Adipocyte (in vitro differentiated cells): ENCODE measurements at places on chromosomes 1 and 21.

- DNase-seq, result peak; percentile 90
These were observed at the start of gene PLXNA2 for GRCh38 chr1:208243967-208244916. PLXNA2 (minus strand) TSS chr1:208244384; CDS start chr1:208217922, 26,462 bp downstream.

GRCh38 chr1:222117809-222118208 is 375.9 kb upstream of the DUSP10 start:
- no peak for DNase-seq

- DNase-seq, result no peak
These were observed 16.8 kb downstream of the LRP8 start for GRCh38 chr1:53310847-53311681.

DNA sequence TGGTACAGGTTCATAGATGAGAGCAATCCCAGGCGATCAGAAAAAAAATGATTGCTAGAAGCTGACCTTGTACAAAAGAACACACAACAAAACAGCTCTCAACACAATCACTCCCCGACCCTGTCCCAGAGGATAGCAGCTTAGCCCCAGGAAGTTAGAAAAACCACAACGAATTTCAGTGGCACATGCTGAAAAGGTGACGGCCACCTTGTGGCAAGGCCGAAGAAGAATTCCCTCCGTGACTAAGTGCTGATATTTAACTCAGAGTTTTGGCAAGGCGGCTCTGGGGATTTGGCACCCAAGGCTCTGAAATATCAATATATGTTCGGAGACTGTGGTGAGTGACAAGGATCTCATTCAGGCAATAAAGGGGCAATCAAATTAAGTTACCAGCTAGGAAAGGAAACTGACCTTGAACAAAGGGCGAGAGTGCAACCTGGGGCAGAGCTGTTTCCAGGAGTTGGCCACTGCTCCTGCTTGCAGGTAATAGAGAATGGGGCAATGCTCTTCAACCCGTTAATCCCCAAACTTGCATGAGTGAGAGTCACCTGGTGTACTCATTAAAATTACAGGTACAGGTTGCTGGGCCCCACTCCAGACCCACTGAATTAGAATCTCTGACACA is 96.2 kb downstream of the BEND5 start:
- DNase-seq, result no peak

DNA sequence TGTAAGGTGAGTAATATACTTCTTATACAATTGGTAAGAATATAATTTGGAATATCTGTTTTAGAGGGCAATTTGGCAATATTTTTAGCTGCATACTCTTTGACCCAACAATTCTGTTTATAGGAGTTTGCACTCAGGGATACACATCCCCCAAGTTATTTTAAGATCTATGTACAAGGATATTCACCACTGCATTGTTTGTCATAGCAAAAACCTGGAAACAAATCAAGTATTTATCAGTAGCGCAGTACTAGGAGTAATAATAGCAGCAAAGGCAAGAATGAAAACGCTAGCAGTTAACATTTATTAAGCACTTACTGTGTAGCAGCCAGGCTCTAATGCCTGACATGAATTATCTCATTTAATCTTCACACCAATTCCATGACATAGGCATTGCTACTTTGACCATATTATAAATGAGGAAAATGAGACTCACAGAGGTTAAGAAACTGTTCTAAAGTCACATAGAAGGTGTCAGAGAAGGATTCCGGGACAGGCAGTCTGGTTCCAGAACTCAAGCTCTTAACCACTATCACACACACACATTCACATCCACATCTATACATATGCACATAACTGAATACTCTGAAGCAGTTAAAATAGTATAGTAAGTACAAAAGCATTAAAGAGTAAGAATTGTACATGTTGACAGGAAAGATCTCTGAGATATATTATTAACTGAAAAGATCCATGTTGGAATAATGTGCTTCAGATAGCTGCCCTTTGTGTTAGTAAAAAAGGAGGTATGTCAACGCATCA is 30.6 kb downstream of the PHC2 start:
- DNase-seq, result no peak

GRCh38 chr1:37315371-37315846 is 159.0 kb upstream of the ZC3H12A start:
- no peak for DNase-seq

- no peak for DNase-seq
These were observed 124.2 kb upstream of the ZBTB40 start for GRCh38 chr1:22327411-22327810.

DNA sequence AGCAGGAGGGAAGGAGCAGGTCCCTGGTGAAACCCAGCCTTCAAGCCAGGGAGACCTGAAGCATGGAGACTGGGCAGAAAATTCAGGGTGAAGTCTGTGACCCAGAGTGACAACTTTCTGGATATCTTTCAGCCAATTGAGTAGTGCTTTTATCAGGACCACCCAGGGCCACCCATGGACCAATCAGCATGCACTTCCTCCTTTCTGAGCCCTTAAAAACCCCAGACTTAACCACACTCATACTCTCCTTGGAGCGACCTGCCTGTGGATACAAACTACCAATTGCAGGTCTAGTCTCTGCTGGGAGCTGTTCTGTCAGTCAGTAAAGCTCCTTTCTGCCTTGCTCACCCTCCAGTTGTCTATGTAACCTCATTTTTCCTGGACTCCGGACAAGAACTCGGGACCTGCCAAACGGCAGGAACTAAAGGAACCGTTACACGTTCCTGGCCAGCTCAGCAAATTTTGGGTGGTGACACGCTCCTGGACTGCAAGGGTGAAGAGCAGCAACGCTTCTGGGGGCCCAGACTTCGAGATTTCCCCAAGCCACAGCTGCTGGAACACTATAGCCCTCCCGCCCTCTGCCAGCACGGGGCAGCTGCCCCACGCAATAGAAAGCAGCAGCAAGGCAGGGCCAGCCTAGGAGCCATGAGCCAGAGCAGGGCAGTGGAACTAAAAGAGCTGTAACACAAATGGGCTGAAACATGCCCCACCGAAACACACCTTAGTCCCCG is 1183.4 kb downstream of the AMY1C start:
- no peak for DNase-seq

DNA sequence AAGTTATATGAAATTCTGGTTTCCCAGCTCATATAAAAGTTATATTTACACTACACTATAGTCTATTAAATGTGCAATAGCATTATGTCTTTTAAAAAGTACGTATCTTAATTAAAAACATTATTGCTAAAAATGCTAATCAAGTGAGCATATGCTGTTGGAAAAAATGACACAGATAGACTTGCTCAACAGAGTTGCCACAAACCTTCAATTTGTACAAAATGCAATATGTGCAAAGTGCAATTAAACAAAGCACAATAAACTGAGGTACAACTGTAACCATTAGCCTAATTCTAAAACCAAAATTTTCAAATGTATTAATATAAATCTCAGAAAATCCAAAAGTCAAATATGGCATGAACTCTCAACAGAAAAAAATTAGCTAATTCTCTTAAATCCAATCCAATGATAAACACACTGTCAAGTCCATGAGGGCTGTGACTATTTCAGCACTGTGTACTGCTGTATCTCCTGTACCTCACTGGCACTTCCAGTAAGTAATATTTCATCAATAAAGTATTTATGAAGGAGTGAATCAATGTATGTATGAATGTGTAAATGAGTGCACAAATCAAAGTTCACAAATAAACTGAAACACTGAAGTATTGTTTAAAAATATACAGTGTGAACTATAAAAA is 116.3 kb downstream of the AKT3 start:
- no peak for DNase-seq

DNA sequence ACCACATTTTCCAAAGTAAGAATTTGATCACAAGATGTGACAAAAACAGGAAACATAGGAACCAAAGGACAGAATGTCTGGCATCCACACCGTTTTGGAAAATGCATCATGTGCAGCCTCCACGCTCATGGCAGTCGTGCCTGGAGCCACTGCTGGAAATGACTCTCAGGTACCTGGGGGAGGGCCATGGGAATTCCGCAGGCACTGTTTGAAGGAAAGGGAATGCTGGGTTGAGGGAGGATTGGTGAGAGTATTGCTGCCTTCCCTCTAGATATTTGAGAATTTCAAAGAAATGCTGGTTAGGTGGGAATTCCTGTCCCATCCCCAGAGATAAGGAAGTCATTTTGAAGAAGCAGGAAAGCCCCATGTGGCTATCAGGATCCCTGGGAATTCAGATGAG is 10.8 kb downstream of the SLAMF1 start:
- no peak for DNase-seq

- DNase-seq, result no peak
These were observed 30.1 kb downstream of the AVPR1B start for GRCh38 chr1:206087091-206087490.

- peak; percentile 81 for DNase-seq
These were observed 21.1 kb downstream of the IPO9 start for GRCh38 chr1:201850053-201850397.

DNA sequence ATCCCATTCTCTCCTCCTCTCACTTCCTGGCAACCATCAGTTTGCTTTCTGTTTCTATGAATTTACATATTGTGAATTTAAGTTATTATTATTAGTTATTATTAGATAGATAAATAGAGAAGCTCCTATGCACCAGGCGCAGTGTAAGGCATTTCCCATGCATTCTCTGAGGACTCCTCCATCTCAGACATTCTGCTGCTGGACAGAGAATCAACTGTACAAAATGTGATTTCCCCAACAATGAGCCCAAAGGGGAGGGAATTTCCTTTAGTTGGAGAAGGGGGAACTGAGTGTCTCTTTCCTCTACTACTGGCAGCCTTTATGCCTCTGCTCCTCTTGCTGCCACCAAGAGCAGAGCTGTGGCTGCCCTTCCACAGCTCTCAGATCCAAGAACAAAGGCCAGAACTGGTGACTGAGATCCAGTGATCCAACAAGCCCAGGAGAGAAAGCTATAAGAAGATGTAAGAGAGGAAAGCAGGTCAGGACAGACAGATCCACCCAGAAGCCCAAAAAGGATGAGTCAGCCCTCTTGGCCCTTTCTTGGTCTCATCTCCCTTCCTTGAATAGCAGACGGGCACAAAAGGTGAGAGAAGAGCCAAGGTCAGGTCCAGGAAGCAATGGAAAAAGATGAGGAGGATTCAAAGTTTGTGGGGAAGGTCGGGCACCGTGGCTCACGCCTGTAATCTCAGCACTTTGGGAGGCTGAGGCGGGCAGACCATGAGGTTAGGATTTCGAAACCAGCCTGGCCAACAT is 3.5 kb upstream of the IVL start:
- no peak for DNase-seq

GRCh38 chr1:156153362-156153761 is at the start of gene SEMA4A:
SEMA4A (plus strand) TSS chr1:156153585; CDS start chr1:156154579, 994 bp downstream.
- DNase-seq, result no peak

- peak; percentile 17 for DNase-seq
These were observed 876 bp downstream of the EFCAB7 start for GRCh38 chr1:63524201-63524600.

GRCh38 chr1:104125266-104125665 is 375.6 kb downstream of the AMY1C start:
- DNase-seq, result no peak

- no peak for DNase-seq
These were observed 994.3 kb upstream of the ADGRL2 start for GRCh38 chr1:80806431-80806830.

DNA sequence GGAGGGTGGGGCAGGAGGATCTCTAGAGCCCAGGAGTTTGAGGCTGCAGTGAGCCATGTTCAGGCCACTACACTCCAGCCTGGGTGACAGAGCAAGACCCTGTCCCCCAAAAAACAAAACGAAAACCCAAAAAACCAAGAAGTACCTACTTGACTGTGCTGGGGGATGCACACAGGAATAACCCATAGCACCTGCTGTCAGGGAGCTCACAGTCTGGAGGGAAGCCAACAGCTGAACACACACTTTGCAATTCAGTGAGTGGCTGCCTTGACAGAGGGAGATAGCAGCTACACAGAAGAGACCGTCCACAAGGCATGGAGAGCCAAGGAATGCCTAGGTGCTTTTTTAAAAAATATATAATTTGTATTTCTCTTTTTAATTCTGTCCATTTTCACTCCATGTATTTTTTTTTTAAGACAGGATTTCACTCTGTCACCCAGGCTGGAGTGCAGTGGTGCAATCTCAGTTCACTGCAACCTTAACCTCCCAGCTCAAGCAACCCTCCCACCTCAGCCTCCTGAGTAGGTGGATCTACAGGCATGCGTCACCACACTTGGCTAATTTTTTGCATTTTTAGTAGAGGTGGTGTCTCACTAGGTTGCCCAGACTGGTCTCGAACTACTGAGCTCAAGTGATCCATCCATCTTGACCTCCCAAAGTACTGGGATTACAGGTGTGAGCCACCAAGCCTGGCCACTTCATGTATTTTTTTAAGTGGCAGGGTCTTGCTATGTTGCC is 68.7 kb downstream of the NID1 start:
- no peak for DNase-seq

- DNase-seq, result no peak
These were observed 9.2 kb downstream of the IL12RB2 start for GRCh38 chr1:67316918-67317317.

DNA sequence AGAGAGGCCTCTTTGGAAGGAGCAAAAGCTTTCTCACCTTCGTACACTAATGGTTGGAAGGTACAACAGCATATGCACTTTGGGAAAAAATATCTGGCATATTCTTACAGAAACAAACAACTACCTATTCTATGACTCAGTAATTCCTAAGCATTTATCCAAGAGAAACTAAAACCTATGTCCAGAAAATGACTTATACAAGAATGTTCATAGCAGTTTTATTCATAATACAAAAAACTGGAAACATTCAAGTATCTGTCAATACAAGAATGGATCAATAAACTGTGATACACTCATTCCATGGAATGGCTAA is 8.2 kb downstream of the NBPF1 start:
- peak; percentile 55 for DNase-seq

GRCh38 chr21:17527240-17527639 is 14.4 kb downstream of the CXADR start:
- no peak for DNase-seq

DNA sequence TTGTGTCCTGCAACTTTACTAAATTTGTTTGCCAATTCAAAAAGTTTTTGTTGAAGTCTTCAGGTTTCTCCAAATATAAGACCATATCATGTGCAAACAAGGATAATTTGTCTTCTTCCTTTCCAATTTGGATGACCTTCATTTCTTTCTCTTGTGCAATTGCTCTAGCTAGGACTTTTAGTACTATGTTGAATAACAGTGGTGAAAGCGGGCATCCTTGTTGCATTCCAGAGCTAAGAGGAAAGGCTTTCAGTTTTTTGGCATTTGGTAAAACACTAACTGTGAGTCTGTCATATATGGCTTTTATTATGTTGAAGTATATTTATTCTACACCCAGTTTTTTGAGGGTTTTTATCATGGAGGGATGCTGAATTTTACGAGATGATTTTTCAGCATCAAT is 630.0 kb upstream of the ADGRL2 start:
- peak; percentile 36 for DNase-seq

GRCh38 chr1:240524356-240525069 is 87.4 kb downstream of the GREM2 start:
- no peak for DNase-seq

GRCh38 chr1:117883616-117884015 is 45.8 kb downstream of the GDAP2 start:
- no peak for DNase-seq

DNA sequence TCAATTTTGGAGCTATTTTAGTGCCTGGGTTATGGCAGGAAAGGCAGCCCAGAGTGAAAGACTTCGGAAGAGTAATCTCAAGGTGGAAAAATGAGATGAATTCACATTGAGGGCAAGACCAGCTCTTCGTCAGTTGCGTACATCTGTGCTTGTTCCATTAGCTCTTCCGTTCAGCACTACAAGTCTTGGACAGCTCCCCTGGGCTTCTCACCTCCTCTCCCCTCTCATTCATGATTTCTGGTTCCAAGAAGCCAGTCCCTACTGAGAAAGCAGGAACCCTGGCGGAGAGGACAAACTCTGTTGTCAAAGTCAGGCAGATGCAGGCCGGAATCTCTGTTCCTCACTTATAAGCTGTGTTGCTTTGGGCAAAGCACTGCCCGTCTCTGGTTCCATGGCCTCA is 76.5 kb downstream of the ACTL8 start:
- DNase-seq, result peak; percentile 63
